ENCODE measurements at places on chromosomes 4 and X. TPM values are rescaled to one million over a fixed set of nuclear protein-coding genes. Genes with fewer than 3 reads are reported as not detected.

Gene GIMD1
- total RNA-seq: not detected

Gene SNX12
- 13.1 TPM for total RNA-seq

Gene CSAG3
- not detected for total RNA-seq

Gene TMEM35A
- total RNA-seq: not detected

Gene BEX3
- 21.9 TPM for total RNA-seq

Gene NCAPG
- total RNA-seq: 0.08 TPM

Gene PNMA5
- total RNA-seq: not detected

Gene ENOPH1
- 13.1 TPM for total RNA-seq

Gene TMEM31
- total RNA-seq: not detected

Gene NLGN3
- 0.23 TPM for total RNA-seq

Gene GAR1
- total RNA-seq: 7.2 TPM

Gene FAAH2
- 13.9 TPM for total RNA-seq

Gene SHROOM4
- total RNA-seq: 2.3 TPM

Gene TMSB15B
- total RNA-seq: 0.79 TPM

Gene DRD5
- not detected for total RNA-seq

Gene KCNE5
- 0.33 TPM for total RNA-seq

Gene REPS2
- total RNA-seq: 5.0 TPM

Gene NUP54
- 20.2 TPM for total RNA-seq

Gene EPGN
- 0.09 TPM for total RNA-seq

Gene GLOD5
- not detected for total RNA-seq

Gene PPP4R3C
- total RNA-seq: not detected

Gene PAGE1
- not detected for total RNA-seq

Gene SLC7A11
- total RNA-seq: 1.9 TPM

Gene ASMT
- not detected for total RNA-seq

Gene EFHC2
- 0.08 TPM for total RNA-seq
